ENCODE measurements at places on chromosomes 3 and 15.

DNA sequence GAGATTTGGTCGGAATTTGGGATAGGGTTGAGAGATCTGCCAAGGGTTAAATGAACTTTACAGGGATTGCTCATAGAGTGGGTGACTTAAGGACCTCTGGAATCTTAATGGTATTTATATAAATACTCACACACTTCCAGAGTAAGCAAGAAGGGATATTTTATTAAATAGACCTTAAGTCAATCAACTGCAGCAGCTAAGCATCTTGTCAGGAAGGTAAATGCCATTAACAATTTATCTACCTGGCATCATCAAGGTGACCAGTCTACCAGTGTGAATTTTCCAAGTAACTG is 123.9 kb downstream of the FEZF2 start:
- DNase-seq: no peak

GRCh38 chr3:58490860-58491501 is 915 bp upstream of the KCTD6 start:
- no peak for DNase-seq

GRCh38 chr15:41558400-41559238 is at the start of gene TYRO3:
TSS of gene TYRO3 (plus strand) at chr15:41559212. CDS start at chr15:41559258, 46 bp downstream.
- DNase-seq: peak; percentile 68

DNA sequence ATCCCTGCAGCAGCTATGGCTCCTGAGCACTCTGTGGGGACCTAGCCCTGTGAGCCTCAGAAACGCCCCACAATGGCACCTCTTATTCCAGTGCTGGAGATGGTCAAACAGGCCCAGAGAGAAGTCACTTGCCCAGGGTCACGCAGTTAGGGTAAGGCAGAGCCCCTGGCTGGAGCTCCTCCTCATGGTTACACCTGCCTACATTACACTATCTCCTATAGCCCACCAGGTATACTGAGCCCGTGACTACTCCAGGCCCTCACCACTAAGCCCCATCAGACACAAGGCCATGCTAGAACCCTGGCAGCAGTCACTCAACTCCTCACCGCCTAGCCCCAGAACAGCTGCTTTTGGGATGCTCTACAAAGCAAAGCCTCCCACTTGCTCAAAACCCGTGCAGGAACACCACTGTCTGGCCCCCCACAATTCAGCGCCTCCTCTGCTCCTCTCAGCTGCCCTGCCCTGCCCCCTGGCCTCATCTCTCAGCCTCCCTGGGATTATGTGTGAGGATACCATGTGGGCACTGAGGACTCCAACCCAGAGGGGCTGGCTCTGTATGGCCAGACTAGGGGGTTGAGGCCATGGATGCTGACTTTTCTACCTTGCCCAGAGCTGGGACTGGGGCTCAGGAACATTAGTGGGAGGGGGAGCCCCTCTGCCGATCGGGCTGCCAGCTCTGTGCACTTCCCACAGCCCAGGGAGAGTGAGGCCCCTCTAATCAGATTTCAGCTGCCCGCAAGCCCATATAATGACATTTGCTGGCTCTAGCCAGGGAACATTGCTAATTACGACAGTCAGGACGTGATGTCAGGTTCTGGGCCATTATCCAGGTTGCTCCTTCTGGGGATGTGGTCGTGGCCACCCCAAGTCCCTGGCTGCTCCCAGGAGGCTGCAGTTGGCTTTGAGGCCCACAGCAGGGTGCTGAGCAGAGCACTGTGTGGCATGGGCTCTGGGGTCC is 4.0 kb downstream of the NT5DC2 start:
- DNase-seq: no peak

GRCh38 chr15:32099097-32099785 is 68.9 kb downstream of the CHRNA7 start:
- DNase-seq: no peak

GRCh38 chr15:95296643-95297042 is 1033.9 kb upstream of the NR2F2 start:
- DNase-seq: no peak

GRCh38 chr3:153722157-153722556 is 399.0 kb upstream of the ARHGEF26 start:
- DNase-seq: no peak
